ENCODE measurements at places on chromosomes 7 and 10.
A peak's percentile ranks its signal among the peaks of the same experiment; 100 is the strongest.

GRCh38 chr7:6489612-6490011, 41.9 kb upstream of the DAGLB start:
- no peak for DNase-seq

DNA sequence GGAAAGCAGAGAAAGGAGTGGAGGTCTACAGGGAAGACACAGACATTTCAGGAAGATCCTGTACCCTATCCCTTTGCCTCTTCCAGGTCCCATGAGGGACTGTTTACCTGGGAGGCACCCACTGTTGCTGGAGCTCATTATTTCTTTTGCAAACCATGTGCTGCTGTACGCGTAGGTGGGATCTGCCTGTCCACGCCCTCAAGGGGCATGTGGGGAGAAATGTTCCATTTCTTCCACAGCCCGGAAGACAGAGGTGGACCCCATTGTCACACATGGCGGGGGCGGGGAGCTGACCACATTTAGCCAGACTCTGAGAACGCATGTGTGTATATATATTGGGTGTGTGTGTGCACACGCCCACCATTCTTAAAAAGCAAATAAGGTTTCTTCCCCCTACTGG, 2.0 kb downstream of the PLXNA4 start:
- no peak for DNase-seq

- DNase-seq, result no peak
These were observed 137.5 kb downstream of the ST7 start for GRCh38 chr7:117090791-117091190.

- no peak for DNase-seq
These were observed 511.2 kb upstream of the KCND2 start for GRCh38 chr7:119761776-119762175.

DNA sequence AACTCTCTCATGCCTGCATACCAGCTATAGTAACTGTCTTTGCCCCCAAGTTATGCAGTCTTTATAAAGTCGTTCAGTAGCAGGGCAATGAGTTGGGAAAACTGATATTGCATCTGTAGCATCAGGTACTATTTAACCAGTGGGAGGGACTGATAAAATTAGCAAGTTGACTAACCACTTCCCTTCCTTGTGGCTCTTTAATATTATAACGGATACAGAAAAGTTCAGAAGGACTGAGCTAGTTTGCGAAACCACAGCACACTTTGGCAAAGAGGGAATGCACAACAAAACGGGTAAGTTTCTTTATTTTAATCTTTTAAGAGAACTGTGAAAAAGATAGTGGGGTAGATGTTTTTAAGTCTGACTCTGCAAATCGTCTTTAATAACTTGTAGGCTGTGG, 205.3 kb upstream of the HDAC9 start:
- DNase-seq, result no peak

DNA sequence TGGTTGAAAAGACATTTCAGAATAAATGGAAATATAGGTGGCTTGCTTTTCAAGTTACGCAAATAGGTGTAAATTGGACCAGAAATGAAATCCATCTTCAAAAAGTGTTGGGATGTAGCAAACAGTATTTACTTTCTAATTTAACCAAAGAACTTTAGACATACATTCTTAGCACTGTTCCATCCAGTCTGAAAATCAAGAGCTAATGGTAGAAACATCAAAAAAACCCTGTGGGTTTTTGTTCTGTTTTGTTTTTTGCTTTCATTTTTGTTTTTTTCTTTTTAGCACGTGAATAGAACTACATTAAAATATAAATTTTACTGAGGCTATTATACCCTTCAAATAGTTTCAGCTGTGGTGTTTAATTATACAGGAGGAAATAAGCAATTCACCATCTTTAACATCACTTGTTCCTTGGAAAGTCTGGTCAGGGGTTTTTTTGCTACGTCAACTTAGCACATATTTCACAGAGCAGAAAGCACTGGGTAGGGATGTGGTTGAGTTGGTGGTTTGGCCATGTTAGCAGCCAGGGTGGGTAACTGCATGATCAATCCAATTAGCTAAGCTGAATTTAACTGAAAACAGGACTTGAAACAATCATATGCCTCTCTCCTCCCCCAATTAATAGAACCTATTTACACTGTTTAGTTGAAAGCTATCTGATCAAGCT, 275.4 kb upstream of the PFKP start:
- DNase-seq, result no peak

DNA sequence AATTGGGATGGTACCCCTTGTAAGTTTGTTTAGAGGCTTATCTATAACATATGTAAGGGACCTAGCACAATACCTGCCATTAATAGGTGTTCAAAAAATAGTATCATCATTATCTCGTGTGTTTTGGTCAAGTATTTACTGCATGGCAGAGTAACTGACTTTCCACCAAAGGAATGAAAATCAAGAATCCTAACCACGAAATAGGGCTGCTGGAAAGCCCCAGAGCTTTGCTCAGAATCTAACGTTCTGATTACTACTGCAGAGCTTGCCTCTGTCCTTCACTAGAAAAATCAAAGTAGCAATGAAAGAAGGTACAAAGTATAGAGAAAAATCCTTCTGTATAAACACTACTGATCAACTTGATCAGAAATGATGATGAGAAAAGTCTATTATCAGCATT, 34.9 kb downstream of the DCLRE1C start:
- DNase-seq, result no peak

DNA sequence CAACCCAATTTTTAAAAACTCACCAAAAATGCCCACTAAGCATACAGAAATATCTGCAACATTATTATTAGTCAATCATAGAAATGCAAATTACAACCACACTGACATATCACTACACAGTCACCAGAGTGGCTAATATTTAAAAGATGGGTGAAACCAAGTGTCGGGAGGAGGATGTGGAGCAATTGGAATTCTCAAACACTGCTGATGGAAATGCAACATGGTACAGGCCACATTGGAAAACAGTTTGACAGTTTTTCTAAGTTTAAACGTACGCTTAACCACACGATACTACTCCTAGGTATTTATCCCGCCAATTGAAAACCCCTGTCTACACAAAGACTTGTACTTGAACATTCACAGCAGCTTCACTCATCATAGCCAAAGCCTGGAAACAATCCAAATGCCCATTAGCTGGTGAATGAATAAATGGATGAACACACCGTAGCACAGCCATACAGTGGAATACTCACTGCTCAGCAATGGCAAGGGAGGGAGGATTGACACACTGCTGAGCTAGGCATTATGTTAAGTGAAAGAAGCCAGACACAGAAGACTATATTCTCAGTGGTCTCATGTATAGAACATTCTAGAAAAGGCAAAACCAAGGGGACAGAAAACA, 16.3 kb downstream of the GCK start:
- no peak for DNase-seq

DNA sequence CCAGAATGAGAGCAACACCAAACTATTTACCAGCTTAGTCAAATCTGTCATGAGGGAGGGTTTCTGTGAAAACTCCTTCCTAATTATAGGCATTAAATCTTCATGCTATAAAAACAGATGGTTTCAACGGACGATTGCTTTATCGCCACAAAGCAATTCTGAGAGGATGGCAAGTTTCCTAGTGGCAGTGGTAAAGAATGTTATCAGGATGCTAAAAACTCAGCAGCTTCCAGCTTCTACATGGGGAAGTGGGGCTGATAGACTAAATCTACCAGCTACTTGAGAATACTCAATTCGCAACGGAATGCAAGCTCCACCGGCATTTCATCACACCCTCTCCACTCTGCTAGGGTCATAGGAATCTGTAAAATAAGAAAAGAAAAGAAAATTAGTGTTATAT, 41.8 kb downstream of the JCAD start:
- DNase-seq, result no peak

GRCh38 chr7:46695051-46695708, 774.1 kb upstream of the IGFBP3 start:
- no peak for DNase-seq

DNA sequence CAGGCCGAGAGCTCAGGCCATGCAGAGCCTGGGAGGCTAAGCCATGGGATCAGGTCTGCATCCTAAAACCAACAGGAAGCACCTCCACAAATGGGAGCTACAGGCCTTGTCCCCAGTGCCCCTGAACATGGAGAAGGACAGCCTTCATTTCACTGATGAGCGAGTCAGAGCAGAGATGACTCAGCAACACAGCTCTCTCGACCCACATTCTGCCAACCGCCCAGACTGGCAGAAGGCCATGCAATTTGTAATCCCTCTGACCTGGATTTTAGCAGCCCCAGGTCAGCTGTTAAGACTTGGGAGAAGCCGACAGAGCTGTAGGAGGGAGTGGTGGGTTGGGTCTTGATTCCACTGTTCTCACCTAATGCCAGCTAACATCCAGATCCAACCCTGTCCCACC, 25.5 kb downstream of the VOPP1 start:
- DNase-seq, result peak; percentile 85

- no peak for DNase-seq
These were observed 177.9 kb downstream of the EBF3 start for GRCh38 chr10:129786216-129786615.

DNA sequence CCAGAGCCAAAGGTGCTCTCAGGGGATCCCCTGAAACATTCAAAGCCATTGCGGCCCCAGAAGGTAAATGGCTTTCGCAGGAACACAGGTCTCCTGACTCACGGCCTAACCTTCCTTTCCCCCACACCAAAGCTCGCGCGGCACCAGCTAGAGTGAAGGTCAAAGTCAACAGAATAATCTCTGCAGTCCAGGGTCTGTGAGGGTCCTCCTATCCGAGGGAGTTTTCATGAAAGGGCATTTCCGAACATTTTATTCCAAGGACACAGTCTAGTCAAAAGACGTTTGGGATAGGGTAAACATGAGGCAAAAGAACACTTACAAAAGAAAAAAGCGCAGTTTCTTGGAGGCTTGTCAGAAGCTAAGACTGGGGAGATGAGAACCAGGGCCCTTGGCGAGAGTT, 559 bp upstream of the STEAP2 start:
- no peak for DNase-seq

DNA sequence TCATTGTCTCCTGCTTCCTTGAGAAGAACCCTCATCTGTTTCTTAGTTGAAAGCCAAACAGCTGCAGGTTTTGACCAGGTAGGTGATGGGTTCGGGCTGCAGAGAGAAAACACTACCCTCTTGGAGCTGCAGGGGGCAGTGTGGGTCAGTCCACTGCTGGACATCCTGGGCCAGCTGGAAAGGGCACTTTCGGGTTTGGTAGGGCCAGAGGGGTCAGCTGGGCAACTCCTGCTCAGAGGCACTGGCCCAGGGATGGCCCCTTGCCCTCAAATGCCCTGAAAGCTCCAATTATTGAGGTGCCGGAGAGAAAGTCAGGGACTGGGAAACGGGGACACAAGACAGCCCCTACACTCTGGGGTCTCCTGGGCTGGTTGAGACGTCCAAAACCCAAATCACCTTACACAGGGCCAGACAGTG, 90.7 kb downstream of the MKI67 start:
- peak; percentile 81 for DNase-seq
